Upper lobe of right lung (tissue), 1 donor: ENCODE measurements at places on chromosomes 5 and 9. TPM values are rescaled to one million over a fixed set of nuclear protein-coding genes. Genes with fewer than 3 reads are reported as not detected.

Gene OR1J2
- total RNA-seq, result not detected

Gene TXNDC8
- not detected for total RNA-seq

Gene SLC1A1
- total RNA-seq, result 52.7 TPM

Gene DCAF12
- 31.6 TPM for total RNA-seq

Gene LCNL1
- total RNA-seq, result 5.1 TPM

Gene PIP5KL1
- 3.5 TPM for total RNA-seq

Gene PPP6C
- 42.2 TPM for total RNA-seq

Gene ZFP2
- 2.1 TPM for total RNA-seq

GRCh38 chr5:175025077-175025476, 300.7 kb downstream of the MSX2 start:
- no peaks in the 10 kb centered on the region for H3K4me1 ChIP-seq
- H3K36me3 ChIP-seq, result no peaks in the 10 kb centered on the region
- DNase-seq, result no peak

- no peak for DNase-seq
- H3K27ac ChIP-seq, result no peak overlapping the region
- H3K4me3 ChIP-seq, result no peak overlapping the region
- H3K4me1 ChIP-seq, result peaks cover 38% of the 10 kb centered on the region
- no peaks in the 10 kb centered on the region for H3K36me3 ChIP-seq
These were observed 47.6 kb downstream of the ANGPTL2 start for GRCh38 chr9:127074561-127075548.

DNA sequence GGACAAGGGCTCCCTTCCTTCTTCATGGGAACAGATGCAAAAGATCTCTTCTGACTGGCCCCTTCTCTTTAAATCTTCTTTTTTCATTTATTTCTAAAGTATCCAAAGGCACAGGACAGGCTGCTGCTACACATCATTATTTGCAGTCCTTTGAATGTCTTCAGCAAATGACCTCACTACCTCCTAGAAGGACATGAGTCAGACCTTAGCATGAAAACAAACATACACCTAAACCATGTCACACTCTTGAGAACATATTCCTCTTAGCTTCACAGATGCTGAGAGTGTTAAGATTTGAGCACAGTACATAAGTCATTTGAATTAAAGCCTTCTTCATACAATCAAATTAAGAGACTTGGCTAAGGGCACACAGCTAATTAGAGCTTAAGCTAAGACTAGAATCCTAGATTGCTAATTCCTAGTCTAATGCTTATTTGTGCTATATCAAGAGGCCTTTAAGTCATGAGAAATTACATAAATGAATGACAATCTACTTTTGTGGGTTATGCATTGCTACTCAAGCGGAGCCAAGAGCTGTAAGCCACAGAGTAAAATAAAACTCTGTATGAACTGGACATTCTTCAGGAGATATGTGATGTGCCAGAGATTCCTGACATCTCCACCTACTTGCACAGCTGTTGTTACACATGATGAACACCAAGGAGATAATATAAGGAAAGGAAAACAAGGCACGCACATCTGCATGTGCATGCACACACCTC, 109.1 kb upstream of the PTGER4 start:
- no peak for DNase-seq
- no peaks in the 10 kb centered on the region for H3K4me1 ChIP-seq
- H3K27me3 ChIP-seq, result no peaks in the 10 kb centered on the region
- no peak overlapping the region for H3K4me3 ChIP-seq

DNA sequence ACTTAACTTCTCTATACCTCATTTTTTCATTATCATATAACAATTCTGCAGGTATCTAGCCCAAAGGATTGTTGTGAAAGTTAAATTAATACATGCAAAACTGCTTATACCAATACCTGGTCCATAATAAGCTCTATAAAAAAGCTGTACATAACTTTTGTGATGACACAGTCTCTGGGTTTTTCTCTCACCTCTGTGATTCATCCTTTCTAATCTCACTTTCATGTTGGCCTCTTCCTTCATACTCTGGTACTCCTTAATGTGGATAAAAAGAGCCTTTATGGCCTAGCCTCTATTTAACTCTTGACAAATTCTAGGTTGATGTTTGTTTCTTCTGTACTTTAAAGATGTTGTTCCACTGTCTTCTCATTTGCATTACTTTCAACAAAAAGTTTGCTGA, 162.9 kb upstream of the ACOT12 start:
- H3K4me3 ChIP-seq, result no peak overlapping the region
- no peaks in the 10 kb centered on the region for H3K27me3 ChIP-seq
- no peak for DNase-seq
- no peaks in the 10 kb centered on the region for H3K4me1 ChIP-seq
- H3K27ac ChIP-seq, result no peak overlapping the region

- peaks cover 14% of the 10 kb centered on the region for H3K4me1 ChIP-seq
- H3K4me3 ChIP-seq, result no peak overlapping the region
- DNase-seq, result no peak
- no peaks in the 10 kb centered on the region for H3K36me3 ChIP-seq
- no peaks in the 10 kb centered on the region for H3K27me3 ChIP-seq
These were observed 130.0 kb upstream of the MAP1B start for GRCh38 chr5:71977311-71977710.

DNA sequence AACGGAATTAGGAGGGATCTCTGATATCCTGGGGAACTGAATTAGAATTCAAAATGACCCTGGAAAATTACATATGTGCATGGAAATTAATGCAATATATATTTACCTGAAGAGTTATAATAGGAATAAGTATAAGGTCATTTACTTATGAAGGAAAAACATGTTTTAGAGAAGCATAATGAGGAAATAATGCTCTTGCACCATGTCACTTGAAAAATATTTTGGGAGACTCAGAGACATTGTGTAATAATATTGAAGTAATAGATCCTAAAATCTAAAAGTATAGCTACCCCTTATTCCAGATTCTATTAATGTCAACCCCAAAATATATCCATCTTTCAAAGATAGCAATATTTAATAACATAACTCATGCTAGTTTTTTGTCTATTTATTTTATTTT, 28.4 kb downstream of the SPZ1 start:
- no peak overlapping the region for H3K27ac ChIP-seq
- no peak overlapping the region for H3K4me3 ChIP-seq
- no peaks in the 10 kb centered on the region for H3K27me3 ChIP-seq
- no peak for DNase-seq
- no peaks in the 10 kb centered on the region for H3K4me1 ChIP-seq
- no peaks in the 10 kb centered on the region for H3K36me3 ChIP-seq

- no peak overlapping the region for H3K4me3 ChIP-seq
- no peaks in the 10 kb centered on the region for H3K36me3 ChIP-seq
- no peaks in the 10 kb centered on the region for H3K4me1 ChIP-seq
- H3K27me3 ChIP-seq, result no peaks in the 10 kb centered on the region
- no peak overlapping the region for H3K27ac ChIP-seq
- DNase-seq, result peak; percentile 48
These were observed 75.0 kb downstream of the WNK2 start for GRCh38 chr9:93258818-93259489.

DNA sequence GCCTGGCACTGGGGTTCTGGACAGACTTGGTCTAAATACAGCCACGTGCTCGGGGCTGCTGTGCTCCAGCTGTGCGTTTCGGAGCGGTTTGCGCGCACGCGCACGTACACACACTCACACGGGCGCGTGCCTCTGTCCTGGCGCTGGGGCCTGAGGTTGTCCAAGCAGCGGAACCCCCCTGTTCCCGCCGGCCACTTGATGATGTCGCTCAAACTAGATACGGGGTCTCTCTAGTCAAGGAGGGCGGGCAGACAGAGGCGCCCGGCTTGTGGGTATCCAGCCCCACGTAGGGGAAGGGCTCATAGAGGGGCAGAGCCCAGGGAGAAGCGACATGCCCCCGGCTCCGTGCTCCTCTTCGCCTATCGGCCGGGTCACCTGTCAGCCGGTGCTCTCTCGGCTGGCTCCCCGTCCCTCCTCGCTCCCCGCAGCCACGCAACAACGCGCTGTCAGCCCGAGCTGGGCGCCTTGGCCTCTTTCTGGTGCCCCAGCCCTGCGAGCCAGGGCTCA, 8.9 kb downstream of the NR2F1-AS1 start:
- peak overlapping the region; percentile 15 for H3K4me3 ChIP-seq
- DNase-seq, result no peak
- peaks cover 73% of the 10 kb centered on the region for H3K27me3 ChIP-seq
- H3K4me1 ChIP-seq, result peaks cover 10% of the 10 kb centered on the region
- no peaks in the 10 kb centered on the region for H3K36me3 ChIP-seq
- H3K27ac ChIP-seq, result peak overlapping the region; percentile 71

GRCh38 chr5:135011355-135012032, 22.5 kb downstream of the PITX1 start:
- H3K27ac ChIP-seq, result no peak overlapping the region
- peak; percentile 40 for DNase-seq
- H3K4me1 ChIP-seq, result no peaks in the 10 kb centered on the region
- H3K27me3 ChIP-seq, result no peaks in the 10 kb centered on the region
